GF-D8 (cell line): ENCODE measurements at places on chromosomes 7 and 10.
A peak's percentile ranks its signal among the peaks of the same experiment; 100 is the strongest.

DNA sequence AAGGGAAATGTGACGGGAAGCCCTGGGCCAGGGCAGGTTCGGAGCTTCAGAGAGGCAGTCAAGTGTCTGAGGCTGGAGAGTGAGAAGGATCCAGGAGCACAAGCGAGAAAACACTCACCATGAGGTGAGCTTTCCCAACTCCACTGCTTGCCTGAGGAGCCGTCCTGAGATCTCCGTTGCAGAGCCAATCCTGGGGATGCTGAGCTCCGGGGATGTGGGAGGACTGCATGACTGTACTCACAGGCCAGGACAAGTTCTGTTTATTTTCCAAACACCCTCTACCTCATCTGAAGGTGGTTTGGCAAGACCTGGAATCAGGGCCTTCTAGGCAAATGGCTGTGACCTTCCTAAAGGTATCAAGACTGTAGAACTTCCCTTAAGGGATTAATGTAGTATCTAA is 38.7 kb downstream of the GLI3 start:
- DNase-seq: no peak

GRCh38 chr10:120145107-120145506 is 252.6 kb downstream of the SEC23IP start:
- no peak for DNase-seq

DNA sequence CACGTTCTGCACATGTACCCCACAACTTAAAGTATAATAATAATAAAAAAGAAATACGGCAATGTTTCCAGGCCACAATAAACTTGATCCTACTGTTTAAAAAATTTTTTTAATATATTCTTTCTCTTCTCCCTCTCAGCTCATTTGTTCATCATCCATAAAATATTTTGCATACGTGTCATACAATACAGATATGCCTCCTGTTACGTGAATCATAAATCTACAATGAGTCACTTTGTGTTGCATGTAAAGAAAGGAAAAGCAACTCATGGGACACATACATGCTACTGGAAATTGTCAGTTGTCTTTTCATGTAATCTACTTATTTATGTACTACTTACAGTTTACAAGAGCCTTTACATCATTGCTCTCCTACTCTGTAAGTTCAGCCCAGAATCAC is 1.1 kb upstream of the TECTB start:
- no peak for DNase-seq

GRCh38 chr10:27474741-27475140 is 29.4 kb upstream of the RAB18 start:
- no peak for DNase-seq

DNA sequence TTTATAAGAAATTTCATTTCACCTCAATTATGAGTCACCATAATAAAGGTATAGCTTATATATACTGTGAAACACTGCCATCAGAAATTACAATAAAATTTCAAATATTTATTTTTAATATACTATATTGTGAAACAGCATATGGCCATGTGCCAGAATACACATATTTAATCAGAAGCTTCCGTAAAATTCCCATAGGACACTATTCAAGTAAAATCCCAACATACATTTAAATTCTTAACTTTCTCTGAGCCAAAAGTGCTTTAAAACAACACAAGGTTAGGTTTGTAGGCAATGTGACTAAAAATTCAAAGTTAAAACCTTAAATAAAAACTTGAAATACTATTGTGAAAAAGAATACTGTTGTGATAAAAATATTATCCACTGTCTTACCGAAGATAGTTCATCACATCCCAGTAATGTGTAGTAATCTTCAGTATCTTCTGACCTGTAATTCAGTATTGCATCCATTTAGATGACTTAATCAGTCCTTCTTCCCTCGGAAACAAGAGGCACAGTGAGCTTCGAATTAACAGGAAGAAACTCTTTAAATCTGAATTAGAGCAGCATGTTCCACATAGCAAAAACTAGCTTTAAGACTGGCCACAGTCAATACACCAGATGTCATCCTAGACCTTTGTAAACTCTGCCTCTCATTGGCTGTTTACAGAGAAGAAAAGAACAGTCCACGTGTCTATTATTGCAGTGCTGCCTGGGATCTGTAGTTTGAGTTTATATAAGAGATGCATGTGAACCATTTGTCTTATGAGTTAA is at the start of gene DNAJC12:
Gene DNAJC12 (minus strand): TSS at position 648 of the 774 bp plus-strand sequence. CDS start 177 bp downstream, at position 471.
- DNase-seq: no peak

DNA sequence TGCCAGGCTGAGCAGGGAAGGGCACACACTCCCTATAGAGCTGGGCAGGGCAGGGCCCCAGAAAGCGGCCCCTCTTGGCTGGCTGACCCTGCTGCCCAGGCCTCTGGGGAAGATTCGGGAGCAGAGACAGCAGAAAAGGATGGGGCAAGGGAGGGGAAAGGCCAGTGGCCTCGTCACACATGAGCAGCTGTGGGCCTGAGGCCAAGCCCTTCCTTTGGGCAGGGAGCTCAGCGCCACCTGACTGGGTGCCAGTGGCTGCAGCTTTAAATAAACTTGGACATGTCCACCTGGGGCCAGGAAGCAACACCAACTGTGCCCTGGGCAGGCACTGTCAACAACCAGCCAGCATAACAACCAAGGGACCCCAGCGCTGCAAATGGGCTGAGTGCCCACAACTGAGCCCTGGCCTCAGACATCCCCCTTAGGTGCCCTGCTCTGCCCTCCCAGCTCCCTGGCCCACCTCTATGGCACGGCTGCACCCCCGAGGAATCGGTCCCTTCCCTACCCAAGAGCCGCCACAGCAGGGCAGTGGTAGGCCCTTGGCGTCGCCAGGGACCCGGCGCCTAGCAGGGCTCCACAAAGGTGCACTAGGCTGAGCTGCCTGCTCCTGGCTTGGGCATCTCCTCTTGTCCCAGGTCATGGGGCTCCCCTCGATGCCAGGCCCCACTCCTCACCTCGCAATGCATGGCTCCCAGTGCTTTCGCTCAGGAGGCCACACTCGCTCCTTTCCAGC is 2.6 kb downstream of the CAMK2B start:
- DNase-seq: no peak

- no peak for DNase-seq
Observed at GRCh38 chr7:18128846-18129245, 101.2 kb upstream of the PRPS1L1 start.

DNA sequence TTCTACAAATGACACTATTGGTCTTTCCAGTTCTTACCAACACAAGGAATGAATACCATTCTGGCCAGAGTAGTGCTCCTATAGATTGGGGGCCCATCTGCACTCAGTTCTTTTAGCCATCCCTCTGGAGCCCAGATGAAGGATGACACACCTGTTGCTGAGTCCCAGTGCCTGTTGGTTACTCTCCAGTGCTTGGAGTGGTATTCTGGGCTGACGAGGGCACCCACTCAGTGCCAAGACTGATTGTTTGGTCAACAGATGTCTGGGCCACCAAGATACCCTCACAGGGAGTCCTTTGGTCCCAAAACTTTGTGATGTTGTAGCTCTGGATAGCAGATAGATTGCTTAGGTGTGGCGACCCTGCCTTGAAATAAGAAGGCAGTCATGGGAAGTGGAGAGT is 23.7 kb upstream of the ITGA8 start:
- no peak for DNase-seq

GRCh38 chr10:22259280-22259679 is 41.5 kb upstream of the EBLN1 start:
- DNase-seq: no peak

DNA sequence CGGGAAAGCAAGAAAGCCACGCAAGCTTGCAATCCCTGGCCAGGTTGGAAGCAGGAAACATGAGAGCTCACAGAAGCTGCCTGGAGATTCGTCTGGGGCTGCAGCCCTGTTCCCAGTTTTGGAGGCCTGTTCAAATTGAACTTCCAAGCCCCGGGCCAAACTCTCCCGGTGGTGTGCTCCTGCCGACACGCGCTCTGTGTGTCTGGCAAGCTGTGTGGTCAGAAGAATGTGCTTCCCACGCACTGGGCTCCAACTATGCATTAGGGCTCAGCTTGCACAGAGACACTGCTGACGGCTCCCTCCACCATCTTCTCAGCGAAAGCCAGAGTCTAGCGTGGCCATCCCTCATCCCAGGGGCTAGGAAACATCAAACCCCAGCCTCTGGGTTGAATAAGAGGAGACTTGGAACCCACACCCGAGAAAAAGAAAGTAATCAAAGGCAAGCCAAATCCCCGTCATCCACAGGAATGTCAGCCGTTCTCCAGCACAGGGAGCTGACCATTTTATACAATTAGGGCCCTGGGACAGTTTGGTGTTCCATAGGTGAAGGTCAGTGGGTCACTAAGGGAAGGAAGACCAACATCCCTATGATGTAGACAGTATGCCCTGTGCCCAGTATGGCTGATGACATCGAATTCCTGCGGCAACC is 107.2 kb downstream of the FGFR2 start:
- no peak for DNase-seq

DNA sequence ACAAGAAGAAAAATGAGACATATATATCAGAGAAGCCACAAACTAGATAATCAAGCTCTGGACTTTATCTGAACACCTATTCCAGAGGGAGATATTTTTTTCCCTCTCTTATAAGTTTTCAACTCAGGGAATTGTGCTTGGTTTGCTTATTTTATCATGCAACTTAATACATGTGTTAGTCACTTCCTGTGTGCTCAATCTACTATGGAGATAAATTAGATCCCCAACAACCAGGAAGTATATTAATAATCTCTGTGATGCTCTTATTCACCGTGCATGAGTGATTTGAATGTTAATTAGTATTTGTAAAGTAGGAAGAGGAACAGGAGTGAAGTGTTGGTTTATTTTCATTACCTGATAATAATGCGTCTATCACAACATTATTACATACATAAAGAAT is 38.8 kb upstream of the ZNF365 start:
- no peak for DNase-seq

GRCh38 chr7:52473756-52474155 is 561.7 kb upstream of the POM121L12 start:
- DNase-seq: no peak

GRCh38 chr10:111275091-111275490 is 198.3 kb downstream of the ADRA2A start:
- no peak for DNase-seq

DNA sequence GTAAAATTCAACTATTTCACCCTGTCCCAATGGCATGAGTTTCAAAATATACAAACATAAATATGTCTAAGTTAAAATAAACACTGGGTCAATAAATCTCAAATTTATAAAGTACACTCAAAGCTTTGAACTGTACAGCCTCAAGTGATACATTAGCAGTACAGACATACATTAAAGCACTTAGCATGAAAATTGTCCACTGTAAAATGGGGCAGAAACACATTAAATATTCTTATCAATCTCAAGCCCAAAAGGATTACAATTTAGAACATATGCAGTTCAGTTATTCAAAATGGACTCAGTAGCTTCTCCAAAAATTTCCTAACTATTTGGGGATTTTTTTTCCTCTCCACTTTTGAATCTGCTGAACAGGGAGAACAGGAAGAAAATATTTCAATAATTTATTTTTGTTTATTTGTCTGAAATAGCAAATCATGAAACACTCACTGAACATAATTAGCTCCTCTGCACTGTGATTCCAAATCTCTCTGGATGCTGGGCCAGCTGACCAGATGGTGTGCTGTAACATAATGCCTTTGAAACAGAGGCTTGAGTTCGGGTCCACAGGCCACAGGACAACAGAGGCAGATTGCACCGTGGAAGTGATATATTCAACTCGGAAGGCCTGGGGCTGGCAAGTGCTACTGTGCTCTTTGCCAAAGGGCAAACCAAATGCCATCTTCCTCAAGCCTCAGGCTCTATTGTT is 248.9 kb upstream of the LRRN3 start:
- DNase-seq: no peak

DNA sequence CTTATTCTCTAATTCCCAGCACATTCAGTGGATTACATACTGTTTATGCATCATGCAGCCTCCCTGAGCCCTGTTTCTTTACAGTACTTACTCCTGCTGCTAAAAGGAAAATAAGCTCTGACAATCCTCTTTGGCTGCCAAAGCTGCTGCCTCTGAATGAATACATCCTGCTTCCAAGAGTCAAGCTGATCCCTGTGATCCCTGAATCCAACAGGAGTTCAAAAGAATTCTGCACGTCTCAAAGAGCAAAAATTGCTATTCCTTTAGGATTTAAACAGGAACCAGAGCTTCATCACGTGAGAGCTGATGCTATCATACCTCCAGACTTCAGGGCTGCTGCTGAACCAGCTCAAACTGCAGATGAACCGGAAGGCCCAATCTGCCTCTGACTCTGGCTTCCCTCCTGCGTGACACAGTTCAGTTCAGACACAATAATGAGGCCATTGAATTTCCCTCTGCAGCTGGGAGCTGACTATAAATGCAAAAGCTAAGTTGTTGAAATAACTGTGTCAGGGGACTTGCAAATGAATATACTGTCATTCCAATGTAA is 851.0 kb upstream of the PHF14 start:
- no peak for DNase-seq

- no peak for DNase-seq
Observed at GRCh38 chr7:127541548-127541947, 43.8 kb downstream of the GCC1 start.

- DNase-seq: no peak
Observed at GRCh38 chr7:155639958-155640520, 4.4 kb upstream of the RBM33 start.

DNA sequence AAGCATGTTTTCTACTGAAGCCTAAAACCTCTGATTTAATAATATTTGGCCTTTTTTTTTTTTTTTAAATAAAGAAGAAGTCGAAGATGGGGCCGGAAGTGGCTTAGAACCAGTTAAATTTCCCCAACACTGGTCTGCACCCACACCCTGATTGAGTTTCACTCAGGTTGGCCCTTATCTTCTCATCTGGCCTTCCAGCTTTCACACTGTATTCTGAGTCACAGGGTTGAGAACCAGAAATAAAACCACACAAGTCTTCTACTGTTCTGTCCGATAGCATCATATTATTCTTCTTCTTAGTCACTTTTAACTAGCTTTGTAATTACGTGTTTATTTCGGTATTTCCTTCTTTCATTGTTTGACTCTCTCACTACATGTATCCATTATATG is 9.9 kb downstream of the ZNF365 start:
- DNase-seq: no peak

- DNase-seq: no peak
Observed at GRCh38 chr10:70981936-70982335, 93.6 kb upstream of the PCBD1 start.

- DNase-seq: peak; percentile 10
Observed at GRCh38 chr7:8035647-8036518, 67.3 kb downstream of the GLCCI1 start.

- no peak for DNase-seq
Observed at GRCh38 chr7:90839727-90840291, 243.7 kb downstream of the CDK14 start.

GRCh38 chr7:91233212-91233611 is 31.0 kb upstream of the FZD1 start:
- DNase-seq: no peak

GRCh38 chr7:71976645-71977044 is 435.5 kb downstream of the CALN1 start:
- no peak for DNase-seq

DNA sequence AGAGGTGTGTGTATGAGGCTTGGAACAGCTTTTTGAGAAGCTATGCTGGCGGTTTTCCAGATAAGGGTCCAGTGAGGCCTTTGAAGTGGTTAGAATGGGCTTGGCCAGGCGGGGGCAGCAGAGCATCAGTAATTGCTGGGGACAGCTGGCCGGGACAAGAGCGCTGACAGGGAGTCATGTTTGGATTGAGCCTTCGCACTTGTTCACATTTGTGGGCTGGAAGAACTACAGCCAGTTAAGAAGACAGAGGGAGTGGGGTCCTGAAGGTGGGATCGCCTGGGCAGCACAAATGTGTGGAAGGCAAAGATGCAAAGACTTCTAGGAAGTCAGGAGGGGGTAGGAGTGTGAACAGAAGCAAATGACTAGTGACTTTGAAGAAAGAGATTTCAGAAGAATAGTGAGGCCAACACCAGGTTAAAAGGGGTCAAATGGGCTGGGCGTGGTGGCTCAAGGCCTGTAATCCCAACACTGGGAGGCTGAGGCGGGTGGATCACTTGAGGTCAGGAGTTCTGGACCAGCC is 12.7 kb upstream of the SDHAF3 start:
- peak; percentile 37 for DNase-seq

- DNase-seq: no peak
Observed at GRCh38 chr10:118521415-118522117, 73.9 kb downstream of the PRLHR start.
